GM04503 (cell line): ENCODE measurements at places on chromosomes 5 and 9.

- DNase-seq: no peak
Observed at GRCh38 chr5:113809626-113810025, 296.1 kb downstream of the YTHDC2 start.

DNA sequence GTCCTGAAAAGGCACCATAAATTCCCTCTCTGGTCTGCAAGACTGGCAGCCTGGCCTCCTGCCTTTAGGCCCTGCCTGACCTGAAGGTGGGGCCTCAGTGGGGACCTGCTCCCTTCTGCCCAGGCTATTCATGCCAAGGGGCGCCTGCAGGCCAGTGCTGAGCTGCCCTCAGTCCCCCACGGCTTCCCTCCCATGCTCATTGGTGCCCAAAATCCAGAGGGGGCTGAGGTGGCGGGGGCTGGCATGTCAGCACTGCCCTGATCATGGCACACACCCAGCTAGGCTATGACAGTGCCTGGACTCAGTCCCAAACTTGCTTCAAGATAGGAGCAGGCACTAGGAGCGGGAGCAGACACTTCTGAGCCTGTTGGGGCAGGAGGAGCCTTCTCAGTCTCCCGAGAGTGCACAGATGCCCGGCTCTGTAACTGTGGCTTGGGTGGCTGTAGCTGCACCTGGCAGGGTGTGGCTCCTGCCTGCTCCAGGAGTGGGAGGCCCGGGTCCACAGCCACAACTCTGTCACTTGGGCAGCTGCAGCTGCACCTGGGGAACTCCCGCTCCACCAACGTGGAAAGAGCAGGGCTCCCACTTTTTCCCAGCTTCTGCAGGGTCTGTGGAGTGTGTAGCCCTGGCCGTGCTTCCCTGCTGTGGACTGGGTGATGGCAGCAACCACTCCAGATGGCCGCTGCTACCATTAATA lies 49.0 kb downstream of the NDUFAF2 start:
- DNase-seq: no peak

DNA sequence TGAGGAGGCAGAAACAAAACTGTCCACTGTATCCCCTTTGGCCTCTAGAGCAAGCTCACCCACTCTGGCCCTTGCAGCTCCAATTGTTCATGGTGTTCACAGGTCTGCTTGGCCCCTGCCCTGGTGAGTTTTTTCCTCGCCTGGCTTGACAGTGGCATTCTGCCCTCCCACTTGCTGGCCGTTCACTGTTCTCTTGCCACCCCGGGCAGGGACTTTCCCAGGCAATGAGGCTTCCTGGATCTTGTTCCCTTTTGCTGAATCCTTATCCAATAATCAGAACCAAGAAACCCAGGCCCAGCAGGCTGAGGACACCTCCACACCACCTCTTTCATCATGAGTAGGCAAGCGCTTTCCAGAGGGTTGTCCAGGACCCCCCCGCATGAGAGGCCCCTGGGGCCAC lies 31.2 kb downstream of the ZNF618 start:
- no peak for DNase-seq

DNA sequence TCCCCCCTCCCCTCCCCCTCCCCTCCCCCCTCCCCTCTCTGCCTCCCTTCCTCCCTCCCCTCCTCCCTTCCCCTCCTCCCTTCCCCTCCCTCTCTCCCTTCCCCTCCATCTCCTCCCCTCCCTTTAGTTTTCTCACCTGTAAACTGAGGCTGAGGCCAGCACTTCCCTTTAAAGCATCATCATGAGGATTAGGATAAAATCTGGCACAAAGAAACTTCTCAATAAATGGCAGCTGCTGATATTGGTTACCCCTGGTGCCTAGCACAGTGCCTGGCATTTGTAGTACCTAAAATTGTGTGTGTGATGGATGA lies 41.9 kb downstream of the RAI14 start:
- no peak for DNase-seq

GRCh38 chr9:117293206-117294114 lies 121.4 kb downstream of the ASTN2 start:
- no peak for DNase-seq

- no peak for DNase-seq
Observed at GRCh38 chr5:1031306-1031959, 22.8 kb downstream of the NKD2 start.

DNA sequence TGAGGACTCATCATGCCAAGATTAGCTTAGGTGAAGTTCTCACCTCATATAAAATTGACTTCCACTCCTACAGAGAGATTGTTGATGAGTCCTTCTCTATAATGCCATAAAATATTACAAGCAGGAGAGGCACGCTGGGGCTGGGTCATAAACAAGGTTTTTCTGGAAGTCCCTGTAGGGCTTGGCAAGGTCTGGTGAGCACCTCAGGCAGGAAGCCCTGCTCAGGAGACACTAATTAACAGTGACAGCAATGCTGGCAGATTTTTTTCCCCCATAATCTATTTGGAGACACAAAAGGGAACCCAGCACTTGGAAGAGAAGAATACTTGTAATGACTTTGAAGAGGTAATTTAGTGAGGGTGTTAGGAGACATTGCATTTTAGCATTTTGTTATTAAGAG lies 118.7 kb downstream of the DIRAS2 start:
- no peak for DNase-seq

DNA sequence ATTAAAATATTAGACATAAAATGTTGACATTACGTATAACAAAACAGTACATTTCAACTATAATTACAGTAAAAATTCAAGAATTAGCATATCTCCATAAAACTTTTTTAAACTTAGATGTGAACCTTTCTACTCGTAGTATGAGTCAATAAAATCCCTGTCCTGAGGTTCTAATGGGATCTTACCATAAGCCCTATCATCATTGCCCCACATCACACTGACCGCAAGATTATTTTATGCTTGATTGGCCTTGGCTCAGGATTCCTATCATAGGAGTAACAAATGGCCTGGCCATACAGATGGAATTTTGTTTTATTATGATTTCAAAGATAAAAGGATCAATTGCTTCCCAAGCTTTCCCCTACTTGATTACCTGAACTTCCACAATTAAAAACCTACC lies 238.3 kb downstream of the MEF2C start:
- DNase-seq: no peak

GRCh38 chr9:30628915-30629567 lies 1755.4 kb upstream of the ACO1 start:
- DNase-seq: no peak

DNA sequence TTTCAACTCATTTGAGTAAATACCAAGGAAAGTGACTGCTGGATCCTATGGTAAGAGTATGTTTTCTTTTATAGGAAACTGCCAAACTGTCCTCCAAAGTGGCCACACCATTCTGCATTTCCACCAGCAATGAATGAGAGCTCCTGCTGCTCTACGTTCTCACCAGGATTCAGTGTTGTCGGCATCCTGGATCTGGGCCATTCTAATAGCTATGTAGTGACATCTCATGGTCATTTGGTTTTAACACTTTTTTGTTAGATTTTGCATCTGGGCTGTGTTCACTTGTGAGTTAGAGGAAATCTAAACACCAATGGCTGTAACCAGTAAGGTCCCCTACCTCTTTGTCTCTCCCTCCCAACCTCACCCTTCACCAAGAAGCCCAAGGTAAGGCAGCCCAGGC lies 115.9 kb downstream of the ATPSCKMT start:
- no peak for DNase-seq
